Activated gamma-delta T cell treated with anti-CD3 and anti-CD28 coated beads, Interleukin-2, amount 50 U/mL, for 16 hours (primary cell): ENCODE measurements at places on chromosomes 7 and 10.

DNA sequence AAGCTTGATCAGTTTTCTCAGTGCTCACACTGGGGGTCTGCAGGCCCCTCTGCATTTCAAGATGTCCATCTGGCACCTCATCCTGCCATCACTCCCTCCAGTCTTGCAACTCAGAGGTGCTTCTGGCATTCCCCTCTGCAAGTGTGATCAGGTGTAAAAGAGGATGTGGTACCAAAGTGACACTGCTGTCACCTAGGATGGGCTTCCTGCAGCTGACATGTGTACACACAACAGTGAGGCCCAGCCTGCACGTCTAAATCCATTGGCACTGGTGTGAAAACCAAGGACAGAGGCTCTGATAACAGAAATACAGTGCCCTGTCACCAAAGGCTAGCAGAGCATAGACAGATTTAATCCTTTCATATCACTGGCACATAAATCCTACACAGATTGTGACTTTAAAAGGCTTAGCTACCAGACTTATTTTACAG, 162.5 kb upstream of the CELF2 start:
- no peak for DNase-seq

- no peak for DNase-seq
These were observed 95.8 kb downstream of the PARD3 start for GRCh38 chr10:34719328-34719727.

DNA sequence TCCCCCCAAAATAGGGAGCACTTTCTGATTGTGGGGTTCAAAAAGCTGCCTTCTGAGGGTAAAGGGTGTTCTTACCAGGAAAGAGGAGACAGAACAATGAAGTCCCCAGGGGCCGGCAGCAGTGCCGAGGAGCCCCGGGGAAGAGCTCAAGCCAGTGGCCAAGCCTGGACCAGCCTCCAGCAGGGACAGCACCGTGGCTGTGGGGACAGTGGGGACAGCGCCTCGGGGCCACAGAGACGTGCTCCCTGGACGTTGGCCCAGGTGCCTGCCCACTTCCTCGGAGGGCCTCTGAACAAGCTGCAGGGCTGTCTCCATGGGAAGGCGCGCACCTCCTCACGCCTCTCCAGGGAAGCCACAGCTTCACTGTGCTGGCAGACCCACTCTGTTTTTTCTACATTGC, 312.6 kb downstream of the PTPRN2 start:
- DNase-seq, result no peak

- no peak for DNase-seq
These were observed 20.5 kb upstream of the ZNF273 start for GRCh38 chr7:64882341-64883112.

- no peak for DNase-seq
These were observed 5.6 kb downstream of the PODXL start for GRCh38 chr7:131550846-131551245.

- no peak for DNase-seq
These were observed 163.5 kb downstream of the SH3PXD2A start for GRCh38 chr10:103691723-103692435.

DNA sequence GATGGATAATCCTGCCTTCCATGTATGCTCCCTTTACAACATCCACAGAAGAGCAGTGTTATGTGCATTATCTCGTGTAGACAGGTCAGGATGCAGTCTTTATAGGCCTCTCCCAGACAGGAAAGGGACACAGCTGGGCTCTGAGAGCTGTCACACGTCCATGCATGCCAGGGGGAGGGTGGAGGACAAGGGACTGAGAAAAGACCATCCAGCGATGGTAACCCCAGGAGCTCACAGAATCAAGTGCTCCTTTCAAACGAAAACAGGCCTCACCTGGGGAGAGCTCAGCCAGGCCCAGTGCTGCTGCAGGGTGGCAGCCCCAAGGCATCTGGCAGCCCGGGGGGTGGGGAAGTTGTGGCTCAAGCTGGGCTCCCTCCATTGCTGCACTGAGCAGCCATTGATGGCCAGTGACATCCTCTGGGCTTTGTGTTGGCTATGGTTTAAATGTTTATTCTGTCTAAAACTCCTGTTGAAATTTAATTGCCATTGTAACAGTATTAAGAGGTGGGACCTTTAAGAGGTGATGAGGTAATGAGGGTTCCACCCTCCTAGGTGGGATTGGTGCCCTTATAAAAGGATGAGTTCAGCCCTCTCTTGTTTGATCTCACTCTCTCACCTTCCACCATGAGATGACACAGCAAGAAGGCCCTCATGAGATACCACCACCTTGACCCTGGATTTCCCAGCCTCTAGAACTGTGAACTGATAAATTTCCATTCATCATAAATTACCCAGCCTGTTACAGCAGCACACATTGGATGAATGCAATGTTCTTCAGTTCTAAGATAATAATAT, 15.7 kb downstream of the JCAD start:
- no peak for DNase-seq

DNA sequence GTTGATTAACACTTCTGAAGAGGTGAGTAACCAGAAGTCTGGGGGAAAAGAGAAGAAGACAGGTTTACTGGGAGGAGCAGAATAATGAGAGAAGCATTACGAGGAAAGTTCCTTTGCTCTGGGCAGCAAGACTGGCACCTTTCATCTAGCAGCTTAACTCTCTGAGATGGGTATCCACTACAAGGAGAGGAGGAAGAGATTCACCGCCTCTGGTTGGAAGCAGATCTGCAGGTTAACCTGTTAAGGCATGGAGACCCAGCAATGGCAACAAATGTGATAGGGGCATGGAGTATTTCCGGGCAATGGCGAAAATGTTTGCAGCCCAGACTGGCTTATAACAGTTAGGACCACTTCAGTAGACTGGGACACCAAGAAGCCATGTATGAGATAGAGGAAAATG, 162.2 kb downstream of the TFEC start:
- no peak for DNase-seq

DNA sequence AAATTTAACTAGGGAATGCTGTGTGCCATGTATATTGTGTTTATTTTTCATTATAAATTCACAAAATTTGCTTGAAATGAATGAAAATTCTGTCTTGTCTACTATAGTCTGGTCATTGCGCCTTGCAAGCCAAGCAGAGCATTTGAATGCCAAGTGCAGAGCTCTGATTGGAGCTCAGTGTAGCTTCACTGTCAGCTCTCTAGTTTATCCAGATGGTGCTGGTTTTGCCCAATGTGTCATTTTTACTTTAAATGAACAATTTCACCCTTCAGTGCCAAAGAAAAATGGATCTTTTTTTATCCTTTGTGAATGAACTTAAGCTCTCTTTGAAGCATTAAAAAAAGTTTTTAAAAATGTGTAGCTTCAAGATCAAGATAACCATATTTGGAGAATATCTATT, 225.6 kb upstream of the CACNA2D1 start:
- DNase-seq, result no peak

DNA sequence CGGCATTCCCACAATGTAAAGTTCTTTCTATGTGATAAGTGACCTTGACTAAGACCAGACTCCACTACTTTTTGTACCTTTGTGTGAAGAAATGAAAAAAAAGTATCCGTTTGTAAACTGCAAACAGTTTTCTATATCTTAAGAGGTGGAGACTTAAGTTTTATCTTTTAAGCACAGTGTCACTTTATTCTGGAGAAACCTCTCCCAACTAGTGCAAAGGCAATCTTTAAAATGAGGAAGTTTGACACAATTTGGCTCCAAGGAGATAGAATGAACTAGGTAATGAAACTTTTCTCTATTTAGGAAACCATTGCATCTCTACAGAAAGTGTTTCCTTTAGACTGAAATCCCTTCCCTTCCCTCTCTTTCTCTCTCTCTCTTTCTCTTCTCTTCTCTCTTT, 122.9 kb downstream of the SAMD9 start:
- no peak for DNase-seq

- DNase-seq, result no peak
These were observed 679 bp downstream of the LRRC20 start for GRCh38 chr10:70381471-70382421.

GRCh38 chr7:109101332-109101731, 531.7 kb downstream of the DNAJB9 start:
- DNase-seq, result no peak

- DNase-seq, result no peak
These were observed 52.8 kb downstream of the EGFR start for GRCh38 chr7:55071411-55072175.

GRCh38 chr7:104793066-104793465, 220.9 kb upstream of the KMT2E start:
- DNase-seq, result no peak

DNA sequence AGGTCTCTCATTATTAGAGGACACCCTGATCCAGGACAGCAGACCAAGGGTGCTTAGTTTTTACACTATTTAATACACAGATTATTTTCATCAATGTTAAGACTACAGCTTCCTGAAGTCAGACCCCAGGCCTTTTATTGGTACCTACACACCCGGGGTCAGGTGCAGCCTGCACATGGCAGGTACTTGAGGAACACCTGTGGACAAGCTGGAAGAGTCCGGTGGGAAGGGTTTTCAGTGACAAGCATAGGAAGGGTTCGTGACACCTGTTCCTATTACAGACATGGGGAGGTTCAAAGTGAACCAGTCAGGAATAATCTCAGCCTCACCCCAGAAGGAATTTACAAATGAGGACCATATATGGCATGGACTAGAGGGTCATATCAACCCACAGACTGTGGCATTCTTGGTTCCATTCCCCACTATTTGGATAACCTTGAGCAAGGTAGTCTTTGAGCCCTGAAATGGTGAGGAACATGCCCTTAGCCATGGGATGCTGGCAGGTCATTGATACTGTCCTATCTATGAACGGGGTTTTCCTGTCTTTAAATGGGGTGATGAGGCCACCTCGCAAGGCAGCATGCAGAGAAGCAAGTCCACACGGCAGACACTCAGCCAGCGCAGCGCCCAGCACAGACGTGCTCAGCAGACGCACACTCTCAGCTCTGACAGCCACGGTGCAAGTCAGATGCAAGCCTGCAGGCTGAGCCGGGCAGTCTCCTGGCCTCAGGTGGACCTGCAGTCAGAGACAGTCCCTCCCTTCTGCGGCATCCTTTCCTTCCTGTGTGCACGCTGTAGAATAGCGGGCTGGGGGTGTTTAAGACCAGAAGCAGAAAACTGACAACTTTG, 624.9 kb downstream of the PTPRN2 start:
- no peak for DNase-seq

DNA sequence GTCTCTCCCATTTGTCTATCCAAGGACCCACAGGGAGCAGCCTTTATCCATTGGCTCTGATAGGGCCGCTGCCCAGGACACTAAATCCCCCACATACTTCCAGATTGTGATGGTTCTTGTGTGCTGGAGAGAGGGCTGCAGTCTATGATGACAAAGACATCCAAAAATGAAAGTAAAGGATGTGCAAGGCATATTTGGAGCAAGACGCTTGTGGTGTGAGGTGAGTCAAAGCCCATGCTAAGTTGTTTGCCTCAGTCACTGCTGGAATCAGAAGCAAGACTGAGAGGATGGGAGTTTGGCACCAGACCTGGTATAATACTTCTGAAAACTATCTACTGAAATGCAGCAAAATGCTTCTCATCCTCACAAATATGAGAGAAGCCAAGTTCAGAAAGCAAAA, 22.7 kb downstream of the ZNF22 start:
- DNase-seq, result no peak

GRCh38 chr10:28637346-28637745, 40.0 kb upstream of the BAMBI start:
- DNase-seq, result no peak

DNA sequence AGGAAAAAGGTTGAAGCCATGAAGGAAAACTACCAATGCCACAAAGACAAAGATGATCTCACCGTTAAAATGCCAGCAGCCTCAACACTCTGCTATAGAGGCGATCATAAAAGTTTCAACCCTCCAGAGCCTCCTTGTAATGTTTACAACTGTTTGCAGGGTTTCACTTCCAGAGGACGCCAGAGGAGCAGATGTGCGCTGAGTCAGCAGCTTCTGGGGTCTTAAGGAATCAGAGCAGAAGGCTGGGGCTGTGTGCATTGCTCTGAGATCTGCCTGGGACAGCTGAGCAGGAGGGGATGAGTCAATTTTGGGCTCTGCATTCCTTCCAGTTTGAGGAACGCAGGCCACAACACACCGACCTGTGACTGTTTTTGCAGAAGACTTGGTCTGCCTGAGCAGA, 98.3 kb downstream of the TMEM130 start:
- DNase-seq, result no peak

- DNase-seq, result no peak
These were observed 1438.5 kb upstream of the CELF2 start for GRCh38 chr10:9579110-9579705.
